ENCODE measurements at places on chromosomes 4 and X. TPM values are rescaled to one million over a fixed set of nuclear protein-coding genes. Genes with fewer than 3 reads are reported as not detected.

The NEIL3 gene
- not detected for total RNA-seq

The JADE3 gene
- total RNA-seq: 3.2 TPM

The GAGE2A gene
- not detected for total RNA-seq

The CXCL11 gene
- total RNA-seq: 0.36 TPM

The XAGE1A gene
- total RNA-seq: not detected

The CTAG1A gene
- not detected for total RNA-seq

The ZCCHC18 gene
- total RNA-seq: 9.9 TPM

The EDA2R gene
- total RNA-seq: 2.1 TPM

The RAB40A gene
- total RNA-seq: 3.5 TPM

The TMPRSS11D gene
- not detected for total RNA-seq

The DKC1 gene
- total RNA-seq: 20.9 TPM

The DGKK gene
- total RNA-seq: not detected

The SPANXD gene
- not detected for total RNA-seq

The TMEM131L gene
- total RNA-seq: 10.0 TPM

The TMEM144 gene
- total RNA-seq: 137 TPM

The FGG gene
- not detected for total RNA-seq

The LDOC1 gene
- 79.5 TPM for total RNA-seq

The HERC5 gene
- total RNA-seq: 3.6 TPM

The AFF1 gene
- 56.0 TPM for total RNA-seq

The CYTL1 gene
- not detected for total RNA-seq

The SNCA gene
- total RNA-seq: 315 TPM

The USP17L11 gene
- not detected for total RNA-seq

The SLC2A9 gene
- 4.5 TPM for total RNA-seq

The WDFY3 gene
- 187 TPM for total RNA-seq

The UPF3B gene
- 10.7 TPM for total RNA-seq

The VEGFD gene
- 1.9 TPM for total RNA-seq

The MAGEA11 gene
- not detected for total RNA-seq

The GAGE12H gene
- not detected for total RNA-seq

The UGT2B17 gene
- not detected for total RNA-seq

The NHS gene
- total RNA-seq: 10.3 TPM

The SOWAHD gene
- total RNA-seq: 1.1 TPM

The ARHGAP36 gene
- 0.62 TPM for total RNA-seq

The CT45A2 gene
- total RNA-seq: not detected

The FATE1 gene
- not detected for total RNA-seq

The RRH gene
- total RNA-seq: 1.9 TPM

The DNAAF6 gene
- total RNA-seq: not detected

The SH3BGRL gene
- 133 TPM for total RNA-seq

The GIMD1 gene
- not detected for total RNA-seq

The FGF2 gene
- total RNA-seq: 52.9 TPM

The CCDC110 gene
- total RNA-seq: 1.3 TPM

The RHOXF2 gene
- total RNA-seq: not detected

The HSFX3 gene
- not detected for total RNA-seq

The WDR44 gene
- total RNA-seq: 22.5 TPM

The P2RY4 gene
- 0.70 TPM for total RNA-seq

The SPANXN3 gene
- total RNA-seq: not detected

The MGARP gene
- total RNA-seq: 2.1 TPM

The FAAH2 gene
- 5.0 TPM for total RNA-seq

The LRP2BP gene
- 10.7 TPM for total RNA-seq

The ATP11C gene
- 5.2 TPM for total RNA-seq

The TKTL1 gene
- 0.49 TPM for total RNA-seq

Data from dorsolateral prefrontal cortex (tissue), 122 donors.